Left kidney (tissue), 8 donors: ENCODE measurements at places on chromosomes 12 and 14. TPM values are rescaled to one million over a fixed set of nuclear protein-coding genes. Genes with fewer than 3 reads are reported as not detected.

COCH gene
- polyA plus RNA-seq = 3.9 TPM

C14orf132 gene
- 30.2 TPM for polyA plus RNA-seq

ACRBP gene
- polyA plus RNA-seq = 6.0 TPM

P2RX2 gene
- polyA plus RNA-seq = 1.7 TPM

- DNase-seq = no peak
These were observed 191.6 kb downstream of the CRADD start for GRCh38 chr12:93868771-93869170.

DNA sequence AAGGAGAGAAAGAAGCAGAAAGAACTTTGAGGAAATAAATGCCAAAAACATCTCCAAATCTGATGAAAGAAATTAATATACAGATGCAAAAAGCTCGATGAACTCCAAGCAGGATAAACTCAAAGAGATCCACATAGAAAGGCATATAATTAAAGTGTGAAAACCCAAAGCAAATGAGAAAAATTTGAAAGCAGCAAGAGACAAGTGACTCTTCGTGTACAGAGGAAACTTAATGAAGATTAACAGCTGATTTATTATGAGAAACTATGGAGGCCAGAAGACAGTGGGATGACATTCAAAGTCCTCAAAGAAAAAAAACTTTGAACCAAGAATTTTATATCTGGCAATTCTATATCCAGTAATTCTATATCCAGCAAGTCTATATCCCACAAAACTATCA lies 163.0 kb upstream of the TMCC3 start:
- DNase-seq = no peak

GRCh38 chr14:95533391-95533821 lies 1.4 kb upstream of the GLRX5 start:
- no peak for DNase-seq

DNA sequence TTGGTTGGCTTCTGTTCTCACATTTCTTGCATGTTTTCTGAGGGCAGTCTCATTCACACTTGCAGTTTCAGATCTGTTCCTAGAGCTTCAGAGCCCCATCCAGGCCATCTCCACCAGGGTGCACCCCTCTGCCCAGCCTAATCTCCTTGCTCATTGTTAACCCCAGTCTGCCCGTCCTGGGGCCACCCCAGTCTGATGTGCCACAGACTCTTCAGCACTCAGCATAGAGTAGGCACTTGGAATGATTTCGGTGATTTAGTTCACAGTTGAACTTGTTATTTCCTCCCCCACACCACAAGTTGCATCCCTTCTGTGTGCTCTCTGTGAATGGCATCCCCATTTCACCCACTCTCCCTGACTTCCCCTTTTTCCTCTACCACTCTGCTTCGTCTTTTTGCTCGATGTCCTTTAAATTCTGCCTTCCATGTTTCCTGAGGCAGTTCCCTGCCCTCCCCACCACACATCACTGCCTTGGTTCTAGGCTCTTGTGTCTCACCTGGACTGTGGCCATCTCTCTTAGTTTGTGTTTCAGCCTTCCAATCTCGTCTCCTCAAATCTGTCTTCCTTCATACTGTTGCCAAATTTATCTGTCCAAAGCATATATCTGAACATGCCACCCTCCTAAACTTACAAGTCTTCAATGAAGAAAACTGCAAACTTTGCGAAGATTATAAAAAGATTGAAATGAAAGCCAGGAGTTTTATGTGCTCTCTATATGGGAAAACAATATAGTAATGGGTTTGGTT lies 41.5 kb downstream of the ANO6 start:
- no peak for DNase-seq

GRCh38 chr12:118404876-118405521 lies 28.6 kb downstream of the SUDS3 start:
- DNase-seq = peak; percentile 30

DNA sequence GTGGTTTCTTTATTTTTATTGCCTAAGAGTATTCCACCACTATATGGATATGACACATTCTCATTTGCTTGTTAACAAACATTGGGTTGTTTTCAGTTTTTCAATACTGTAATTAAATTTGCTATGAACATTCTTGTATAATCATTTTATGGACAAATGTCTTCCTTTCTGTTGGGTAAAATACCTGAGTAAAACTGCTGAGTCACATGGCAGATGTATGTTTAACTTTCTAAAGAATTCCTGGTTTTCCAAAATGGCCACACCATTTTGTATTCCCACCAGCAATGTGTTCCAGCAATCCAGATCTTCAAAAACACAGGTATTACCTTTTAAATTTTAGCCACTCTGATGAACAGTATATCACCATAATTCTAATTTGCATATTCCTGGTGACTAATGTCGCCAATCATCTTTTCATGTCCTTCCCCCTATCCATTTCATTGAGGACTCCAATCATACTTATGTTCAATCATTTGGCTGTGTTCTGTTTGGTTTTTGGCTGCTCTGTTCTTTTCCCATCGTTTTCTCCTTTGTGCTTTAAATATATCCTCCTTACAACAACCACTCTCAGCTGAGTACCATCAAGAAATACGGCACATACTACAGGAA lies 36.0 kb downstream of the CDK17 start:
- DNase-seq = no peak

- no peak for DNase-seq
These were observed 2.7 kb downstream of the JDP2 start for GRCh38 chr14:75430526-75430925.

DNA sequence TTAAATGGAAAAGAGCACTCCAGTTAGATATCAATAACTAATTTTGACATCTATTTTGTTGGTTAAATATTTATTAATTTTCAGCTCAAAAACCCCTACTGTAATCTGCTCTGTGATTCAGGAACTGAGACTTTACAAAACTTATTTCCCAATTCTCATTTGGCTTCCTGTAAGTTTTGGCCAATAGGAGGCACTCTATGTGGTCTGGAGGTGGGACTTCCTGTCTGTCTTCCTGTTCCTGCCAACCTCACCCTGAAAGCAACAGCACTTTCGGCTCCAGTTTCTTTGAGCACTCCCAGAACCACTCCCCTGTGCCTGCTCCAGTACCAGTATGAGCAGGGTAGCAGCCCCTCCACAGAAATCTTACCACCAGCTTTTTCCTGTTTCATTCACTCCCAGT lies 1027.0 kb downstream of the VRK1 start:
- DNase-seq = no peak

GRCh38 chr14:72554994-72555608 lies 338.8 kb downstream of the DPF3 start:
- DNase-seq = no peak
